ENCODE measurements at places on chromosomes 6 and 20.
A peak's percentile ranks its signal among the peaks of the same experiment; 100 is the strongest.

DNA sequence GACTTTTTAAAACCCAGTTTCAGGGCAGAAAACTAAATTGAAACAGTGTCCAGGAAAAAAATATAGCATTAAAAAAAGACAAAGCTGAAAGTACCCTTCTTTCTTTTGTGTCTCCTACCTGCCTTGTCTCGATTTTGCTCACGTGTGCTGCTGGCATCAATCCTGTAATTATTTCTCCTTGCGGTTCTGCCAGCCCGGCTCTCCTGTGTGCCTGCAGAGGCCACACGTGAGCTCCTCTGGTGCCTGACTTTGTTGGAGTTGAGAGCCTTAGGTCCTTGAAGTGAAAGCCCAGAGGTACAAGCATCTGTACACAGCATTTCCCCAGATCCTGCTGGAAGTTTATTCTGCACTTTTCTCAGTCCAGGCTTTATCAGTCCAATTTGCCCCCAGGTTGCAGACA is 36.5 kb downstream of the GHRH start:
- no peak for DNase-seq

DNA sequence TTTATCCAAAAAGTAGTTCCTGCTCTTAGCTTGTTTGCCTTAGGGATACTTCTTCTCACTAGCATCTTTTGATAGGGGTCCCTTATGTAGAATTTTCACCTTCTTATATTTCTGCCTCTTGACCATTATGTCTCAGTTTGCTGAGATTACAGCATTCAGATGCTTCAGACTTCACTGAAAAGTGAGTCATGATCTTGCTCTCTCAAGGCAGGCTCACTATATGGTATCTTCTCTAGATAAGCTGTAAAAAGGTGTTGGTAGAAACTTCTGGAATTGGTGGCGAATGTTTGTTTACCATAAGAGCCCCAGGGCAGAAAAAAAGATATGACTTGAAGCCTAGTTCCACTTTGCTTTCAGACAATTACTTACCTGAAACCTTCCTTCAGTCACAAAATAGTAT is 19.7 kb downstream of the GTPBP2 start:
- no peak for DNase-seq

GRCh38 chr6:139732451-139732850 is 358.0 kb upstream of the CITED2 start:
- DNase-seq = peak; percentile 18

DNA sequence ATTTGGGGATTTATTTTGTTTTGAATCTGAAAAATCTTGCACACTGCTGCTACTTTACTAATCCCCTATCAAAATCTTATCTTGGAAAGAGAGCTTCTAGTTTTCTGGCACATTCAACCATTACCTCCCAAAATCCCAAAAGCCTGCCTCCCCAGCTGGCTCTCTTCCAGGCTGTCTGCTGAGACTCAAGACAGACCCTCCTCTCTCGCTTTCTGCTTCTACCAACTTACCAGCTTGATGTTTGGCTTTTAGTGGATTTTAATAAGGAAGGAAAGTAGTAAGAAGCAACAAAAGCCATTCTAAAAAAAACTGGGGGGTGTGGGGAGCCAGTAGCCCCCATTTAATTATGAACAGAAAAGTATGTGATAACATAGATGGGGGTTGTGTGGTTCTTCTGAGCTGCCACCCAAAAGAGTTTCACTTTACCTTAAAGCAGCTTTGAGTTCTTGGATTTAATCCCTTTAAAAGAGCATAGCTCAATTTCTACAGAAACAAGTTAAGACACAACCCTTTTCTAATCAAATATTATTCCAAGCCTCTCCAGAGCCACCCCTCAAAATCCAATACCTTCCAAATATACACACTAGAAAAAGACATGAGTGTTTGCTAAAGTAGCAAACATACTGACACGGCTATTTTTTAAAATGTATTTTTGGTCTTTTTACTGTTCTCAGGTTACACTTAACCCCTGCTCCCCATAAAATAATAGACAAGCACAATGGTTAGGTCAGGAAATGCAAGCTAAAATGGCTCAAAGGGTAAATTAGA is 71.7 kb downstream of the ATP9A start:
- DNase-seq = no peak

DNA sequence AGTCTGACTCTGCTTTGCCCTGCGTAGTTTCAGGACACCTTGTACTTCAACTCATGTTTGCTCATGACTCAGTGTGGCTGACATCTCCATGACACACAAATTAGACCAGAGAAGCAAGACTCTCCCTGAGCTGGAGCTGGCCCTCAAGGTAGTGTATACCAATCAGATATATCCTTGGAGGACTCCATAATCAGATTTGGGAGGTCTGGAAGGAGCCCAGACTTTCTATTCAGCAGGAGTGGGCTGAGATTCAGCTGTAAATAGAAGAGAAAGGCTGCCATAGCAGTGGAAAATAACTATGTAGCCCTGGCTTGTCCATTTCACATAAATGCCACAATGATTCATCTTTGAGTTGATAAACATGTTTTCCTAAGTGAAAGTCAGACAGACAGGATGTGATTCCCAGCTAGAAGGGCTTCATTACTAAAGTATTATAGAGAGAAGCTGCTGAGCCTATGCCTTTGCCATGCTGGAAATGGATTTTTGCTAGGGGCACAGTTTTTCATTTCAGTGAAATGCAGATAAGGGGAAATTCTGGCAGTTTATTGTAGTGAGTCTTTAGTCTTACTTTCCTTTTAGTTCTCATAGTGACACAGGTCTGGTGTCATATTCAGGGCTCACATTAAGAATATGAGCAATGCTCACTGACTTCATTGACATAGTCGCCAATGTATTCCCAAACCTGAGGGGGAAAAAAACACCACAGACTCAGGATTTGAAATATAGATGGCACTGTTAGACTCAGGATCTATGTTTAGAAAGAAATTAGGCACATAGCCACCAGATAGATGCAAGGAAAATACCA is 95.3 kb downstream of the CLVS2 start:
- DNase-seq = no peak
